Mesenchymal stem cell (in vitro differentiated cells and primary cell): ENCODE measurements at places on chromosomes 16 and 17.

DNA sequence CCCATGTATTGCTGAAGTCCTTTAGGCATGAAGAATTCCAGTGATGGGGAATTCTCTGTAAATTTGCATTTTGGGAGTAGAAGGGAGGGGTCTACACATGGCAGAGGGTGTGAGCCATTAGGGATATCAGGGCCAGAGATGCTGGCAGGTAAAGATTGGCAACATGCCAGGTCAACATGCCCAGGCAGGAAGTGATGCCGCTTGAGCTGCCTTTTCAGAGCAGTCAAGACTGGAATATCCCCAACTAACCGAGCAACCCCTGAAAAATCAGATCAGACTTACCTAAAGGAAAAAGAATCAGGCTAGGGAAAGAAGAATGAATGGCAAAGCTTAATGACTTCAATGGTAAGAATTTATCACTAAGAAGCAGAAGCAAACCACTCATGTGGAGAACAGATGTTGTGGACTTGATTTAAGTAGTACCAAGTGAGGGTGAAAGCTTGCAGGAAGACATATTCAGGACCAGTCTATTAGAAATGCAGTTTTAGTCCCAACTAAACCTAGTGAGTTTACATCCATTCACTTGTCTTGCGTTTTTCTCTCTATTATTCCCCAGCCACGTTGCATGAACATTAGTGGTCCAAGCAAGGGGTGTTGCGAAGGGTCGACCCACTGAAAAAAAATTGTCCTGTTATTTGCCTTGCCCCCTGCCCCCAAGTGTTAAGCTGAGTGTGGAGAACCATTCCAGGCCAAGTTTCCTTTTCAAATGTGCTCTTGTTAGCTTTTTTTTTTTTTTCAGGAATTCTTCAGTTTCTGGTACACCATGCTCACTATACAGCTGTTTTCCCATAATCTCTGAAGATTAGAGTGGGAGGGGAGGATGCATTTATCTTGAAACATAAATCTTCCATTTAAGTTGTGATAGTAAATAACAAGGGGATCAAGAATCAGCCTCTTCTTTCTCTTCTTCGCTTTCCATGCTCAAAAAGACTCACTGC is 105.2 kb downstream of the ABCA8 start:
- no peak overlapping the region for H3K27ac ChIP-seq
- no peaks in the 10 kb centered on the region for H3K27me3 ChIP-seq
- H3K36me3 ChIP-seq, result no peaks in the 10 kb centered on the region
- no peaks in the 10 kb centered on the region for H3K4me1 ChIP-seq

DNA sequence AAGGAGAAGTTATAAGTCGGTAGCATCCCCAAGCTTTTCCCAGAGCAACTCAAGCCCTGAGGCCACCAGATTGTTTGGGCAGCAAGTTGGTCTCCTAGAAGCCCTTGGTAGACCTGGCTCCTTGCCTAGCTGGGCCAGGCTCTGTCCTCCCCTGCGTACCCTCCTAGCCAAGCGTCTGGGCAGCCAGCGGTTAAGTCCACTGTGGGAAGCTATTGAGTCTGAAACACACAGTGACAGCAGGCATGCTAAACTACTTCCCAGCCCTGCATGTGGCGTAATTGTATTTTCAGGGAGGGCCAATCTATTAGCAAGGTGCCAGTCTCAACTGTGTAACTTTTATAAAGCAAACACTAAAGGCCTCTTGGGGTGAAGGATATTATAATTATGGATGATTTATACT is 419.1 kb upstream of the RBFOX1 start:
- DNase-seq, result no peak
- no peaks in the 10 kb centered on the region for H3K36me3 ChIP-seq
- H3K27me3 ChIP-seq, result no peaks in the 10 kb centered on the region

GRCh38 chr17:82788206-82789001 is 36.5 kb downstream of the TBCD start:
- H3K27me3 ChIP-seq, result no peaks in the 10 kb centered on the region
- H3K27ac ChIP-seq, result no peak overlapping the region
- DNase-seq, result no peak
- H3K4me1 ChIP-seq, result peaks cover 19% of the 10 kb centered on the region

- H3K27ac ChIP-seq, result no peak overlapping the region
- no peak overlapping the region for H3K4me3 ChIP-seq
- peaks cover 57% of the 10 kb centered on the region for H3K27me3 ChIP-seq
- no peaks in the 10 kb centered on the region for H3K36me3 ChIP-seq
- no peak for DNase-seq
Observed at GRCh38 chr17:76993651-76994050, 125.4 kb downstream of the MGAT5B start.

GRCh38 chr16:71956486-71956885 is 43.7 kb downstream of the PKD1L3 start:
- H3K27me3 ChIP-seq, result no peaks in the 10 kb centered on the region
- H3K27ac ChIP-seq, result no peak overlapping the region
- no peaks in the 10 kb centered on the region for H3K36me3 ChIP-seq
- DNase-seq, result no peak

GRCh38 chr16:50584033-50584722 is 36.0 kb downstream of the NKD1 start:
- no peaks in the 10 kb centered on the region for H3K4me1 ChIP-seq
- no peak for DNase-seq
- H3K27ac ChIP-seq, result no peak overlapping the region
- H3K27me3 ChIP-seq, result peaks cover 3% of the 10 kb centered on the region
- H3K4me3 ChIP-seq, result no peak overlapping the region

GRCh38 chr17:8912084-8912981 is 44.9 kb upstream of the PIK3R6 start:
- H3K27me3 ChIP-seq, result peaks cover 36% of the 10 kb centered on the region
- H3K36me3 ChIP-seq, result no peaks in the 10 kb centered on the region
- no peak overlapping the region for H3K4me3 ChIP-seq
- peaks cover 5% of the 10 kb centered on the region for H3K4me1 ChIP-seq
- no peak for DNase-seq

DNA sequence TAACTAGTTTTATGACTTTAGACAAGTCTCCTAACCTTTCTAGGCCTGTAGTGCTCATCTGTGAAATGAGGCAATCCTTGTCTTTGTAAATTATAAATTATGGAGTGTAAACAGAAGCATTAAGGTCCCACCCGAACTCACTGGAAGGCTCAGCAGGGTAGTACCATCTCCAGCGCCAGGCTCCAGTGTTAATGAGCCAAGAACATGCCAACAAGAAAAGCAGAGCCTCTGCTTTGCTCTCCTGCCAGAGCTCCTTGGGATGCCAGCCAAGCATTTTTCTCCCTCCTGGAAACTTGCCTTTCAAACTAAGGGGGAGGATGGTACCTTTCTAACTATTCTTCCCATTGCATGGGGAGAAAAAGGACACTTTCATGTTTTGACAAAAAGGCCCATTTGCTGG is 14.9 kb downstream of the LIMD2 start:
- peaks cover 82% of the 10 kb centered on the region for H3K36me3 ChIP-seq
- H3K4me1 ChIP-seq, result no peaks in the 10 kb centered on the region
- no peaks in the 10 kb centered on the region for H3K27me3 ChIP-seq
- no peak overlapping the region for H3K4me3 ChIP-seq
- H3K27ac ChIP-seq, result no peak overlapping the region

- no peaks in the 10 kb centered on the region for H3K27me3 ChIP-seq
- DNase-seq, result peak; percentile 29
- H3K4me1 ChIP-seq, result peaks cover 7% of the 10 kb centered on the region
- no peak overlapping the region for H3K27ac ChIP-seq
Observed at GRCh38 chr17:64236827-64237403, 26.1 kb downstream of the TEX2 start.

- peaks cover 5% of the 10 kb centered on the region for H3K4me1 ChIP-seq
- H3K4me3 ChIP-seq, result no peak overlapping the region
- no peak overlapping the region for H3K27ac ChIP-seq
Observed at GRCh38 chr16:84266451-84266850, 26.6 kb upstream of the KCNG4 start.

- no peak overlapping the region for H3K4me3 ChIP-seq
- H3K27me3 ChIP-seq, result no peaks in the 10 kb centered on the region
- peaks cover 14% of the 10 kb centered on the region for H3K4me1 ChIP-seq
Observed at GRCh38 chr17:78291944-78292910, 60.8 kb downstream of the TMEM235 start.

- no peaks in the 10 kb centered on the region for H3K27me3 ChIP-seq
- peaks cover 10% of the 10 kb centered on the region for H3K4me1 ChIP-seq
- no peak for DNase-seq
- no peaks in the 10 kb centered on the region for H3K36me3 ChIP-seq
Observed at GRCh38 chr17:57855391-57856035, 5.7 kb upstream of the MRPS23 start.

DNA sequence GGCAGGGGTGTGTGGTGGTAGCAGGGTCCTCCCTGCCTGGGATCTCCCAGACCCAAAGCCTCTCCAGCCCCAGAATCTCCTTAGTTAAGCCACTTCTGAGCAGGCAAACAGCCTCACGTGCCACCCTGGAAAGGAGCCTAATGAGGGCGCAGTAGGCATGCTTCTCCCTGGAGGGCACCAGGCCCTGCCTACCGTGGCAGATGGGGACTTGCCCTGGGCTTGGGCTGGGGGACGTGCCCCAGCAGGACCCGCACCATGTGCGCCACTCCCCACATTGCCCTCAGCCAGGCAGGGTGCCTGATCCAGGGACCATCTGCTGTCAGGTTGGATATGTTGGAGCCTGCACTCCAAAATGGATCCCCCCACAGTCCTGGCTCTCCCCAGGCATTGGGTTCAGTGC is 14.2 kb downstream of the FAM83G start:
- no peak for DNase-seq
- peaks cover 8% of the 10 kb centered on the region for H3K4me1 ChIP-seq
- H3K27me3 ChIP-seq, result no peaks in the 10 kb centered on the region
- H3K27ac ChIP-seq, result no peak overlapping the region
- no peak overlapping the region for H3K4me3 ChIP-seq

DNA sequence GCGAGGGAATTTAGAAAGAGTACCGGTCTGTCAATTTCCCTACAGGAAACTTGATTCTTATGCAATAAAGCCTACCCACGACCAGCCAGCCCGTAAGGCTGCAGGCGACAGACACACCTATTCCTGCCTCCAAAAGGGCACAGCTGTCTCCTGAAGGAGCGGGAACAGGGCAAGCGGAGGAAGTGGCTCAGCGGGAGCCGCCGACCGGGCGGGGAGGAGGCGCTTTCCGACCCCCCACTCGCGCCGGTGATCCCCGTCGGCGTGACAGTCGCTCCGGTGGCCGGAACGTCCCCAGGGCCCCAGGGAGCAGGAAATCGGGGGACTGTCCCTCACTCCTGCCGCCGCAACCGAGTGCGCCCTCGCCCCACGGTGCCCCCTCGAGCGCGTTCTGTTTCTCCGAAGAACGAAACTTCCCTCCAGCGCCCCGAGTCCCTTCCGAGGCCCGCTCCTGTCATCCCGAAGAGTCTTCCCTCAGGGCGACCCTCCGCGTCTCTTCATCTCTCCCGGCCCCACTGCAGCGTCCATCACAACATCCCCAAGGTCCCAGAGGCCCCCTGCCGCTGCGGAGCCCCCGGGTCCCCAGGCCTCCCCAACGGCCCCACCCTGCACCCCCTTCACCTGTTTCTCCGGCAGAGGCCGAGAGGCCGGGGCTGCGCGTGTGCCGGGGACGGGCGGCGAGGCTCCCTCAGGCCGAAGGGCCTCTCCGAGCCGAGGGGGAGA is 421 bp downstream of the STAT3 start:
- no peaks in the 10 kb centered on the region for H3K27me3 ChIP-seq
- H3K4me3 ChIP-seq, result peak overlapping the region; percentile 98
- H3K27ac ChIP-seq, result peak overlapping the region; percentile 77
- peaks cover 6% of the 10 kb centered on the region for H3K4me1 ChIP-seq
- H3K36me3 ChIP-seq, result no peaks in the 10 kb centered on the region
- DNase-seq, result peak; percentile 41

GRCh38 chr17:17518014-17518413 is 21.8 kb upstream of the RASD1 start:
- H3K36me3 ChIP-seq, result peaks cover 3% of the 10 kb centered on the region
- no peak for DNase-seq
- no peak overlapping the region for H3K4me3 ChIP-seq

GRCh38 chr17:77237232-77238008 is 96.7 kb downstream of the SEC14L1 start:
- no peak overlapping the region for H3K27ac ChIP-seq
- no peak overlapping the region for H3K4me3 ChIP-seq
- H3K4me1 ChIP-seq, result peaks cover 14% of the 10 kb centered on the region
- H3K27me3 ChIP-seq, result no peaks in the 10 kb centered on the region
- H3K36me3 ChIP-seq, result peaks cover 3% of the 10 kb centered on the region

GRCh38 chr17:56026915-56027314 is 126.4 kb upstream of the ANKFN1 start:
- no peaks in the 10 kb centered on the region for H3K27me3 ChIP-seq
- no peaks in the 10 kb centered on the region for H3K36me3 ChIP-seq
- H3K27ac ChIP-seq, result no peak overlapping the region
- H3K4me3 ChIP-seq, result no peak overlapping the region
- no peak for DNase-seq
- no peaks in the 10 kb centered on the region for H3K4me1 ChIP-seq

DNA sequence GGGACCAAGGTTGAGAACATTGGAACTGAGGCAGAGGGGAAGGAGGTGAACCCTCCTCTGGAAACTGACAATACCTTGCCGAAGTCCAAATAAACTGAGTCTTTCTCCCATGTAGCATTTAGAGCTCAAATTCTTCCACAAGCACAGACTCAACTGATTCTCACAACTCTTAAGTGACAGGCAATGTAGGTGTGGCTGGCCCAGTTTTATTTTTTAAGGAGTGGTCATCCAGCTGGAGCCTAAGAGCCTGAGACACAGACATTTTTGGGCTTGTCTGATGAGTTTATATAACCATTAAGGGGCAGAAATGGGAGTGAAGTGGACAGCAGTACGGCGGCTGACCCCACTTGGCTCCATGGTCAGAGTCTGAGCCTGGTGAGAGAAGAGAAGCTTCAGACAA is 10.8 kb downstream of the RCVRN start:
- H3K4me3 ChIP-seq, result no peak overlapping the region
- no peaks in the 10 kb centered on the region for H3K36me3 ChIP-seq
- peaks cover 2% of the 10 kb centered on the region for H3K4me1 ChIP-seq
- DNase-seq, result no peak
- peaks cover 36% of the 10 kb centered on the region for H3K27me3 ChIP-seq

DNA sequence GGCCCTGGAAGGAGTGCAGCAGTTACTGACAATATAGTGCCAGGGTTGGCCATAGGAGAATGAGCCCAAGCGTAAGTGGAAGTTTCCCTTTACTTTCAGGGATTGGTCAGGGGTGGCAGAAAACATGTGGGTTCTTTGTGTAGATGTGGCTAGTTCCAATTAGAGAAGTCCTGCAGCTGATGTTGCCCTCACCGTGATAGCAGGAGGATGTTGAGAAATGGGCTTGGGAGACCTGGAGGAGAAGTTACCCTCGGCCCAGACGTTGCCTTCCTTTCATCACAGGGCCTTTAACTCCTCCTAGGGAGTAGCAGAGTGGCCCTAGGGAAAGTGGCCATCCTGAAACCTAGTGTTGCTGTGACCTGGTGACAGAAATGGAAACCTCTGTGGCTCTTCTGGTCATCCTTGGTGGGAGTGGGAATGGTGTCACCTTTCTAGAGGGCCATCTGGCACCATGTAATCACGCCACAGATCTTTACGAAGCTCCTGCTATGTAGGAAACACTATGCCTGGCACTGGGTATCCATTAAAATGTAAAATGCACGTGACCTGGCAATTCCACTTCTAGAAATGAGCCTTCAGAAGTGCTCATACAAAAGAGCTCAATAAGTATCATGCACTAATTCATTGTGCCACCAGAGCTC is 6.7 kb downstream of the TMEM92 start:
- H3K27ac ChIP-seq, result no peak overlapping the region
- H3K27me3 ChIP-seq, result no peaks in the 10 kb centered on the region
- no peak overlapping the region for H3K4me3 ChIP-seq
- no peak for DNase-seq
